ENCODE measurements at places on chromosomes 11 and 22.

GRCh38 chr11:105071089-105071732 is 26.1 kb upstream of the CARD16 start:
- no peak for DNase-seq

DNA sequence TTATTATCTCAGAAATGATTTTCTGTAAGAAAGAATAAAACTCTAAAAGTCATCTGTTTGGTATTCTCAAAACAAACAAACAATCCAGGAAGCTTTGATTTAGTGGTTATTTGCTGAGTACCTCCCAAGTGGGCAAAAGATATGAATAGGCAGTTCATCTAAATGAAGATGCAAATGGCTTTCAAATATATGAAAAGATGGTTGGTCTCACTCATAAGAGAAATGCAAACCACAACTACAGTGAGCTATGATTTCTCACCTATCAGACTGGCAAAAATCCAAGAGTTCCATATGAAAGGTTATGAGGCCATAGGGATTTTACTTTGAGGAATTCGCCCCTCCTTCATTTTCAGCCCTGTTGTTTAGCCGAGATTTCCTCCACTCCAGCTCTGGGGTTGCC is 11.3 kb upstream of the P2RY2 start:
- no peak for DNase-seq

DNA sequence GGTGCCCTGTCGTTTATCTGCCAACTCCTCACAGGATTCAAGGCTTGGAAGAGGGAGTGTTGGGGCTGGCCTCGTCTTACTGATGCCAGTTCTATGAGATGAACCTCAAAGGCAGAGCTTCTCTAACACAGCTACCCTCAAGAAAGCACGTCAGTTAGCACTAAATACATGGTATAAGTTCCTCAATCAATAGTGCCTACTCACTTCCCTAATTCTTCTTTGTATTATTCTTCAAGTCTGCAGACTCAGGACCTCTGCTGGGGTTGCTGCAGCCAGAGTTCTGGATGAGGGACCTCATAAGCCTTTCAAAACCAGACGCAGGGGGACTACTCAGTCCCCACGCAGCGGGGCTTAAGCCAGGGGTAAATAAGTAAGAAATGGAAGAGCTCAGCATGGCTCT is 118.3 kb downstream of the VPREB1 start:
- DNase-seq, result no peak

DNA sequence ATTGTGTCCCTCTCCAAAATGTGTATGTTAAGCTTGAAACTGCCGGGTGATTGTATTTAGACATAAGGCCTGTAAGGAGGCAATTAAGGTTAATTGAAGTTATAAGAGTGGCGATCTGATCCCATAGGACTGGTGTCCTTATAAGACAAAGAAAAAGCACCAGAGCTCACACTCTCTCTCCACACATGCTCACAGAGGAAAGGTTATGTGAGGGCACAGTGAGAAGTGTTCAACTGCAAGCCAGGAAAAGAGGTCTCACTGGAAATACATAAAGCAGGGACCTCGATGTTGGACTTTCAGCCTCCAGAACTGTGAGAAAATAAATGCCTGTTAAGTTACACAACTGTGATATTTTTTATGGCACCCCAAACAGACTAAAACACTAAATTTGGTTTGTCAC is 1233.8 kb upstream of the CNTN5 start:
- peak; percentile 15 for DNase-seq

- no peak for DNase-seq
Observed at GRCh38 chr22:32583921-32584335, 109.3 kb downstream of the FBXO7 start.

DNA sequence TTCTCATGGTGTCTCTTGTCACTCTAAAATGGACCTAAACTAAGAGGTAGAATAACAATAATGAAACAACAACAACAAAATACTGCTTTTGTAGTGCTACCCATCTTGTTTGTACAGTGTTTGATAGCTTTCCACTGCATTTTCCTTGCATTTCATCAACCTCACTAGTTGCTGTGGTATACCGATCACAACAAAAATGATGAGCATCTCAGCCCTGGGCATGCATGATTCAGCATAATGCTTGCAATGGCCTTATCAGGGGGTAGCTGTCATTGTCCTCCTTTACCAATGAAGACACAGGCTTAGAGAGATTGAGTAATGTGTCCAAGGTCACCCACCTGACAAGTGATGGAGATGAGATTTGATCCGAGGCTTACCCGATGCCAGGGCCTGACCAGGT is 682.5 kb downstream of the NTM start:
- DNase-seq, result no peak

GRCh38 chr11:31790649-31791048 is 20.5 kb downstream of the PAX6 start:
- DNase-seq, result peak; percentile 66

DNA sequence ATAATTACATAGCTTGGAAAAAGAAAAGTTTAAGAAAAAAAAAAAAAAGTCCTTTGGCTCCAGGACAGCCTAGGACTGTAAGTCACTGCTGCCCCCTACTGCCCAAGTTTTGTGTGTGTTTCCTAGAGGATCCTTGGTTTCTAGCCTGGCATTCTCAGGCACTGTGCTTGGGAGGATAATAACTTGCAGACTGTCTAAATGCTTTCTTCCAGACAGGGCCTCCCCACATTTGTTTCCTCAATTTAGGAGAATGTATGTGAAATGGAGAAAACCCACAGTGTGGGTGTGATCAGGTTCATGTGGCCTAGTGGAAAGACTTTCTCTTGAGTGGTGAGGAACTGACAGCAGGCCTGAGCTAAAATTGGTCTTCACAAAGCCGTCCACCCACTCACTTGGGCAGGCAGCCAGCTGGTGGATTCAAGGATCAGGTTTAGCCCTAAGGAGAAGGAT is 191.0 kb downstream of the NAV2 start:
- peak; percentile 95 for DNase-seq

DNA sequence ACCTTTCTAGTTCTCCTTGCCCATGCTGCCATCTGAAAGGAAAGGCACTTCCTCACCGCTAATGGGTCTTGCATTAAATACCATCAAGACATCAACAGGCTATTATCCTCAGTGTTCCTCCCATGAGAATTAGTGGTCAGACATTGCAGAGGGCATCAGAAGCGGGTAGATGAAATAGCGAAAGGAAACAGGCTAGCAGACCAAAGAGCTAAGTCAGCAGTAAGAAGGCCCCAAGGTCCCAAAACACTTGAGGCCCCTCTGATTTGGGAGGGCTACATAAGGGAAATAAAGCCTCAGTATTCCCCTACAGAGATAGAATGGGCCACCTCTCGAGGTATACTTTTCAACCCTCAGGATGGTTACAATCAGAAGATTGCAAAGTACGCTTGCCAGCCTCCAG is 12.9 kb downstream of the KCNJ11 start:
- no peak for DNase-seq

- DNase-seq, result peak; percentile 50
Observed at GRCh38 chr11:47348859-47349258, 3.6 kb downstream of the MYBPC3 start.

DNA sequence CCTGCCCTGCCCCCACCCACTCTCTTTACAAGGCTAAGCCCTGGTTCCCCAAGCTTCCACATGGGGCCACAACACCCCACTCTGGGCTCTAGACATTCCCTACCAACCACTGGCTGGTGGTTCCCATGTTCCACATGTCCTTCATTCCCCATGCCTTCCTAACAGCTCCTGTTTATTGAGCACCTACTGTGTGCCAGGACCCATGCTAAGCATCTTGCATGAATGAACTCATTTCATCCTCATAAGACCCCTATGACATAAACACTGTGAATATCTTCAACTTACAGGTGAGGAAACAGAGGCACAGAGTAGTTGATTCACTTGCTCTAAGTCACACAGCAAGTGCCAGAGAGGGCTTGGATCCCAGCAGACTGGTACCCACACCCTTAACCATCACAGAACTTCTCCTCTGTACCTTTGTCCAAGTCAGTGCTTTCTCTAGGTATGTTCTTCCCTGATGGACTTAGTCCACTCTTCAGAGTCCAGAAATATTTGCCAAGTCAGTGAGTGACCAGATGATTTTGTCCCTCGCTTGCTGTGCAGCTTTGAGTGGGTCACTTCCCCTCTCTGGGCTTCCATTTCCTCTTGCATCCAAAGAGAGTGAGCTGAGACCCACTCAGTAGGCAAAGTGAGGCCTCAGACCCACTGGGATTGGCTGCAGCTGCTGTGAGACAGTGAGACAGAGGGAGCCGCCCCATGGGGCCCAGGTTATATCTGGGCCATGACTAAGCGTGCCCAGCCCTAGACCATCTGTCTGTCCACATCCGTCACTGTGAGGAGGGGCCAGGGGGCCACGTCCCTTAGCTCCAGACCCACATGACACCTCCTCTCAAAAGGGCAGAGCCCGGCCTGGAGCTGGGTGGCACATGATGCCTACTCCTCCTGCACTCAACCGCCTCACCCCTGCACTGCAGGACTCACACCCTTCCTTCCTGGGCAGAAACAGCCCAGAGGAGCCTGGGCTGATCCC is 132.4 kb downstream of the MN1 start:
- peak; percentile 85 for DNase-seq

GRCh38 chr11:121814962-121815361 is 301.1 kb downstream of the BLID start:
- no peak for DNase-seq

- no peak for DNase-seq
Observed at GRCh38 chr11:117980280-117980679, 5.9 kb upstream of the IL10RA start.

- peak; percentile 81 for DNase-seq
Observed at GRCh38 chr11:114228435-114229411, 67.5 kb upstream of the NNMT start.

DNA sequence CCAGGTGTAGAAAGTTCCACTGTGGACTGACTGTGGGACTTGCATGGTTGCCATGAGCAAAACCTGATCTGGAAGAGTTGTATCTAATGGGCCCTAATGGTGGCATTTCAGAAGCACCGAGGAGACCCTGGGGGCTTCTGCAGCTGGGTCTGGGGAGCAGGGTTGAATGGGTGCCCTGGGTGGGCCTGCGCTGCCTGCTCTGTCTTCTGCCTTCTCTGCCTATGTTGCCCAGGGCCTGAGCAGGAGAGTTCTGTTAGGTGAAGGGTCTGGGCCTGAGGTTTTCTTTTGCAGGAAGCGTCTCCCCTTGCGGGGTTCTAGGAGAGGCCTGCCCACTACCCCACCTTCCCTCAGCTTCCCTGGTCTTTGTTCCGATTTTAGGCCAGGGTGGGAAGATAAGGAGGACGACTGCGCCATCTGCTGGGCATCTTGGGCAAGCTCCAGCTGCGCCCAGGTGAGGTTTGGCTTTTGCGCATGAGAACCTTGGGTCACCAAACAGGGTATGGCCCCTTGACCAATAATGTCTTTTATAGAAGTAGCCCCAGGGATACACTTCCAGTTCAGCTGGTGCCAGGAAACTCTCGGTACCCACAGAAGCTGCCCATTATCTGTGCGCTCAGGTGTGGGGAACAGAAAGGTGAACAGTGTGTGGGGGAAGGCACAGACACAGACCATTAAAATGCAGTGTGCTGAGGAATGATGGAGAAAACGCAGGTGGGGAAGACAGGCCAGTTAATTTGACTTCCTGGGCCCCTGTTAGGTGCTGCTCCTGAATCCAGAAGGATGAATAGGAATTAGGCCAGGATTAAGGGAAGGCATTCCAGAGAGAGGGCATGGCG is 23.2 kb downstream of the COMMD9 start:
- peak; percentile 91 for DNase-seq

DNA sequence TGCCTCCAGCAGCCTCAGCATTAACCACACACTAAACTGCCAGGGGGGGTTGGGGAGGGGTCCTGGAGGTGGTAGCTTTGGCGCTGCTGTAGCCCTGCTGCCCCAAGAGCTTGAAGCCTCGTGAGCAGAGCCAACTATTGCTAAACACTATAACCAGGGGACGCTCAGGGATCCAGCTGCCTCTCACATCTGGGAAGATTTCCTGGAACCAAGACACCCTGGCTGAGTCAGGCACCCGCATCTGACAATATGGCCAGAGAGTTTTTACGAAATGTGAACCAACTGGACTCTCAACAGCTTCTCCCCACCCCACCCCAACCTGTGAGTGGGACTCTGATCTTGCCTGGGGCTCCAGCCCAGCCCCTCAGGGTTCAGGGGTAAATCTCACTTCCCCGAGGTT is 14.3 kb downstream of the C1QTNF6 start:
- DNase-seq, result no peak

DNA sequence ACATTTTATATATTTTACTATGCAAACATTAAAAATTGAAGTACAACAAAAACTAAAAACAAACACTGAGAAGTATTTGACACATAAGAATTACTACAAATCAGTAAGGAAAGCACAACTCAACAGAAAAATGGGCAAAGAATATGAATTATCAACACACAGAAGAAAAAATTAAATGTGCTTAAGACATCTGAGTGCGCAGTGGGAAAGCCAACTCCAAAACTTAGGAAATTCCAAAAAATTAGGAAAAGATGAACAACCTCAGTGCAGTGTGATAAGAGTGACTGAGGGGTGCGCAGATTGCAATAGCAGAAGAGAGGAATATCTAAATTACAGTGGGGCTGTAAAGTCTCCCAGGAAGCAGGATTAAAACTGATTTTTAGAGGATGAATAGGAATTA is 1.9 kb upstream of the TMEM41B start:
- no peak for DNase-seq

DNA sequence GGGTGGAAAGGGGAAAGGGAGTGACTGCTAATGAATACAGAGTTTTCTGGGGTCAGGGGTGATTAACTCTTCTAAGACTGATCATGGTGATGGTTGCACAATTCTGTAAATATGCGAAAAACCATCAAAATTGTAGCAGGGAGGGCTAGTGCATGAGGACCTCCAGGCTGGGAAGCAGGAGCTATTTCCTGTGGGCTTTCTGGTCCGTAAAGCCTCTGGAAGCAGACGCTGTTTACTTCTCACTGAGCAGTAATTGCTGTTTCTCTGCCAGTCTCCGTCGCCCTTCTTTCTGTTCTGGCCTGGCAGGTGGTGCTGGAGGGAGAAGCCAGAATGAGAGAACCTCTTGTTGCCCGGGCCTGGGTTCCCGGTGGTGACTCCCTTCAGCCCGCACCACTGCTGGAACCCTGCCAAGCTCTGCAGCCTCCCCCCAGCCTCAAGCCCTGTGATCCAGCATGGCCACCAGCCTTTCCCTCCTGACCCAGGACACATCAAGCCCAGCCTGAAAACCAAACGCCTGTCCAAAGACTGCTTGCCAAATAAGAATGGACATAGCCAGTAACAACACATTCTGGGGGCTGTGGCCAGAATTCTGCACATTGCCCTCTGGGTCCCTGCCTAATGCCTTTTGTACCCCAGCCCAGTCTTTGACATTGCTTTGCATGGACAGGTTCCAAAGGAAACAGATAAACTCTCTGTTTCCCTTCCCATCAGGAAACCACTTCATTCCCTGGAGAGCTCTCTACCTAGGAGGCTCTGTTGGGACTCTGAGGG is 201.0 kb upstream of the NAV2 start:
- DNase-seq, result no peak

- DNase-seq, result peak; percentile 42
Observed at GRCh38 chr11:67581469-67581868, 2.1 kb upstream of the GSTP1 start.

All from eye (tissue), 1 donor.